A172 (cell line): ENCODE measurements at places on chromosomes 4 and X. TPM values are rescaled to one million over a fixed set of nuclear protein-coding genes. Genes with fewer than 3 reads are reported as not detected.

GRCh38 chr4:136784326-136784725 lies 748.0 kb downstream of the PCDH18 start:
- no peak for DNase-seq

GRCh38 chr4:187965726-187966125 lies 29.8 kb upstream of the ZFP42 start:
- DNase-seq, result no peak

DNA sequence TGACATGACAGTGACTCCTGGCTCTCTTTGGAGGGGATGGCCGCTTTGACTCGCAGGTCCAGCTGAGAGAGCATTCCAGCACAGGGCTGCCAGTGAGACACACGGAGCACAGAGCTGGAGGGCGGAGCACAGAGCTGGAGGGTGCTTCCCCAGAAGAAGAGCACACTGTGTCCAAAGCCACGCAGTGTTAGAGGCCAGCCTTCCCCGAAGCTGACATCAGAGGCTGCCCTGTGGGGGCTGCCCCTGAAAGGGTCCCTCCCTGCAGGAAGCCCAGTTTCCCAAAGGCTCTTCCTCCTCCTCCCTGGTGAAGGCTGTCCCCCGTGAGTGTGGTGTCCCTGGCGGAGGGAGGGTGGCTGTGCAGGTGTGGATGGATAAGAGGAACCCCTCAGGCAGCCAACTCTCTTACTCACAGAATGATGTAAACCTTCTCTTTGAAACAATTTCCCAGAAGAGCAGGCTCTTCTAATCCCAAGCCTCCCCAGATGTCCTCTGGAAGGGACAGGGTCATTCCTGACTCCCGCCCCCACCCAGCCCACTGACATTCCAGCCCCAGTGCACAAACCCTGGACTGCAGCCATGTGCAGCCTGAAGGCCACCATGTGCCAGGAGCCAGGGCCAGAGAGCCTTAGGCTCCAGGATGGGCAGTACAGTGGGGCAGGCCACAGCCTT lies 53.4 kb downstream of the PSAPL1 start:
- no peak for DNase-seq

The FAM114A1 gene
- 85.3 and 89.1 TPM in 2 replicates for total RNA-seq

DNA sequence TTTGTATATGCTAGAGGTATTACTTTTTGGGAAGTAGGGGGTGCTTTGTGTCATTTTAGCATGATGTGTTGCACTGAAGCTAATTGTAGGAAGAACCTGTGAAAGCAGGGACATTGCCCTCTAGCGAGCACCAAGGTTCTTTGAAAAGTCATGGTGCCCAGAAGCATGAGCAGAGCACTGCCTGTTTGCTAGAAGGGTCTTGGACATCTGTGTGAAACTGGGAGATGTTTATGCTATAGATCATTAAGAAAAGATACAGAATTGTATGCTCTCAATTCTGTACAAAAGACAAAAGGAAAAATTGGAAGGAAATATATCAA lies 14.7 kb downstream of the GRPR start:
- no peak for DNase-seq

The SULT1E1 gene
- total RNA-seq, result not detected in 2 replicates

- no peak for DNase-seq
These were observed 56.1 kb upstream of the TMEM131L start for GRCh38 chr4:153409924-153410501.

The TSPAN7 gene
- total RNA-seq, result 1.1 TPM in 1 of 2 replicates, not detected in the other

GRCh38 chr4:168197926-168198325 lies 105.6 kb downstream of the ANXA10 start:
- DNase-seq, result no peak

GRCh38 chrX:46433892-46434291 lies 111.3 kb downstream of the ZNF674 start:
- no peak for DNase-seq

- no peak for DNase-seq
These were observed 19.2 kb upstream of the TNIP3 start for GRCh38 chr4:121183361-121183760.

DNA sequence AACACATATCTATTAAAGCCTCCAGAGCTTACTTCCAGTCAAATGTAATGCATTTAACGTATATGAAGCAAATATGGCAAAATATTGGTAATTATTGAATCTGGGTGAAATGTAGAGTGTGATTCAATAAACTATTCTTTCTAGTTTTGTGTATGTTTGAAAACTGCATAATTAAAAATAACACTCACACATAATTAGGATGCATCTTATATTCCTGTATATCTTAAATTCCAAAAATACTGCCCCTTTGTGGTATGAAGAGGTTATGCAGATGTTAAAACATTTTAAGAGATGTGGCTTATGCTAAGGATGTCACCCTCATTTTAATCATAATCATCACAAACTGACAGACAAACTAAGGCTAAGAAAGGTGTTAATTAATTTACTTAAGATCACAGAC lies 182.9 kb downstream of the COX18 start:
- DNase-seq, result no peak

The PRRG1 gene
- total RNA-seq, result 16.9 and 18.0 TPM in 2 replicates

The GAGE13 gene
- 6.7 TPM in 1 of 2 replicates, not detected in the other for total RNA-seq

DNA sequence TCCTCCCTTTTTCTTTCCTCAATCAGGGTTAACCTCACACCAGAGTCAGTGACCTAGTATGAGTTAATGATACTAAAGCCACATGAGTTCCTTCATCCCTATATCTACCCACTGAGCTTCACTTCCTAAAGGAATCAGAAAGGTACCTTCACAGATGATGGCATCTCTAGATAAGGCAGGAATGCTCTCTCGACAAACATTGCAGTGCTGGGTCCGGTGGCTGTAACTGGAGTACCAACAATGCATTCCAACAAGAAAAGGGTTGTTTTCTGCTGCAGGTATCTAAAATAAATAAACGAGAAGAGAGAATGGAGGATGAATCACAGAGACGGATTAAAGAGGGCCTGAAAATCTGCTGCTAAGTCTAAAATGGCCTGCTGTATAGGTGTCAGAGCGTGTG lies 66.7 kb downstream of the DGKK start:
- DNase-seq, result no peak

GRCh38 chrX:46994096-46994495 lies 81.9 kb downstream of the JADE3 start:
- DNase-seq, result no peak

DNA sequence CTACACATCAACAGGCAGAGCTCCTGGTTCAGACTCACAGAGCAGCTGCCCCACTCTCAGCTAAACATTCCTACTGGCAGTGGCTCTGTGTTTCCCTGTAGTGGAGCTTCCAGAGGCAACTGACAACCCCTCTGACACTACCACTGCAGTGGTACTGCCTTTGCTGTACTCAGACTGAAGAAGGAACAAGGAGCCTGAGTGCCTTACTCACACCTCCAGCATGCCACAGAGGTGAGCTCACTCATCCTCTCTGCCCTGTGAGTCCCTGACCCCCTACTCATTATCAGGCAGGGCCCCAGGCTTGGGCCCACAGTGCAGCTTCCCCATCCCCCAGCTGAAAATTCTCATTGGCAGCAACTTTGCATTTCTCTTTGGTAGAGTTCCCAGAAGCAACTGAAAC lies 240.5 kb upstream of the POF1B start:
- no peak for DNase-seq

The RHOXF2B gene
- not detected in 2 replicates for total RNA-seq

The SCFD2 gene
- total RNA-seq, result 11.0 and 16.2 TPM in 2 replicates

GRCh38 chrX:130108647-130109428 lies 1.5 kb downstream of the ELF4 start:
- peak; percentile 26 for DNase-seq

DNA sequence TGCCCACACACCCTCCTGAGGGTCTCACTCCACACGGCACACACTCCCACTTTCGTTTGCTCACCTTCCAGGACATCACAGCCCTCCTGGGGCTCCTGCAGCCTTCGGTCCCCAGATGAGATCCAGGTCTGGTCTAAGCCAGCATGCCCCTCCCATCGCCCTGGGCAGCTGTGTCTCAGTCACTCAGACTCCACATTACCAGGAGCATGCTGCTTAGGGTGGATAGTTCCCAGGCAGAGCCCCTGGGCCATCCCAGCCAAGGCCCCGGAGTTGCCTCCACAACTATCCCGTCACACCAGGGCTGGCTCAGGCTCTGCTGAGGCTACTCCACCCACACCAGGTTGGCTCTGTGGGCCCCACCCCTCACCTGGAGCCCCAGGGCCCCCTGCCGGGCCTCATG lies 50.4 kb upstream of the PSAPL1 start:
- no peak for DNase-seq

The TLR10 gene
- total RNA-seq, result not detected in 2 replicates

- DNase-seq, result no peak
These were observed 21.4 kb downstream of the USO1 start for GRCh38 chr4:75745721-75746199.

The L1CAM gene
- total RNA-seq, result 77.7 and 94.0 TPM in 2 replicates

GRCh38 chrX:144612076-144612475 lies 635.2 kb upstream of the SPANXN1 start:
- DNase-seq, result no peak

The CXXC4 gene
- total RNA-seq, result 0.28 and 0.48 TPM in 2 replicates

- peak; percentile 82 for DNase-seq
These were observed 66.0 kb upstream of the C4orf54 start for GRCh38 chr4:99723612-99724011.

The USP17L21 gene
- total RNA-seq, result not detected in 2 replicates

GRCh38 chr4:61520681-61521160 lies 320.6 kb downstream of the ADGRL3 start:
- peak; percentile 32 for DNase-seq

DNA sequence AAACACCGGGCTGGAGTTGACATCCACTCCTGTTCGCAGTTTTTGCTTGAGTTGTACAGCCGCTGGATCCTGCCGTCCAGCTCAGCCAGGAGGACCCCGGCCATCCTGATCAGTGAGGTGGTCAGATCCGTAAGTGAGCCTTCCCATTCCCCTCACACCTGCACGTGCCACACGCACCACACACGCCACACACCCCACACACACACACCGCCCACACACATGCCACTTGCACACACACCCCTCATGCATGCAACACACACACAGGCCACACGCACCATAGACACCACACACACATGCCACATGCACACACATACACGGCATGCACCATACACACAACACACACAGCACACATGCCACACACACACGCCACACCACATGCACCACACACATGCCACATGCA lies 20.1 kb upstream of the MSANTD1 start:
- DNase-seq, result no peak

GRCh38 chrX:35149517-35149916 lies 206.9 kb downstream of the FAM47B start:
- DNase-seq, result no peak

The FRMD7 gene
- not detected in 2 replicates for total RNA-seq

DNA sequence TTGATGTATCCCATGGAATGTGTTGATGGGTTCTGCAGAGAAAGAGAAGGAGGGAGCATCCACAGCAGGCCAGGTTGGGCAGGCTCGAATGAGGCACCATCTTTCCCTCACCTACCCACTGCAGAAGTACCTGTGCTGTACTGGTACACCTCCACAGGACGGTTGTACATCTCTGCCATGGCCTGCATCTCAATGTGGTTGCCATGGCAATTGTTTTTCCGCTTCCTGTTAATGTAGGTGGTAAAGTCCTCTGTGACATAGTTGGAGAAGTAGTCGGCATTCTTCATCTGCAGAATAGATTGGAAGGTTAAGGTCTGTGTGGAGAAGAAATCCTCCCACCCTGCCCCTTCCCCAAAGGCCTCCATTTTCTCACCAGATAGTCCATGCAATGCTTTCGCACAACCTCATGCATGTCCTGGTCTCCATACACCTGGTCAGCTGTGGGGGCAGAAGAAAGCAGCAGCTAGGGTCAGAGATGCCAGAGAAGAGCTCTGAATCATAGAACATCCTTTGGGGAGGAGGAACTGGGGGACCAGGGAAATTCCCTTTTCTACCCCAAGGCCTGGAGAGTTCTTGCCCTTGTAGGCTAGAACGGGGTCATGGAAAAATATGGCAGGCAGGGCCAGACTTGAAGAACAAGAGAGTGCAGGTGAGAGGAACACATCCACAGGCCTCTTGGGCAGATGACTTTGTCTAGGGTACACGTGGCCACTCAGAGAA lies 15.9 kb upstream of the PIM2 start:
- DNase-seq, result no peak

GRCh38 chr4:150491132-150492049 lies 90.6 kb upstream of the MAB21L2 start:
- DNase-seq, result no peak

- no peak for DNase-seq
These were observed 317.3 kb upstream of the F9 start for GRCh38 chrX:139213241-139213709.

- DNase-seq, result no peak
These were observed 112.1 kb upstream of the NWD2 start for GRCh38 chr4:37132351-37132974.

- DNase-seq, result no peak
These were observed 84.9 kb downstream of the BCOR start for GRCh38 chrX:40012868-40013265.

- no peak for DNase-seq
These were observed 655.3 kb upstream of the FRG1 start for GRCh38 chr4:189285377-189285776.

The NWD2 gene
- not detected in 2 replicates for total RNA-seq

GRCh38 chr4:17763416-17763815 lies 18.0 kb downstream of the FAM184B start:
- no peak for DNase-seq

GRCh38 chr4:85548841-85549240 lies 73.9 kb downstream of the ARHGAP24 start:
- DNase-seq, result no peak

DNA sequence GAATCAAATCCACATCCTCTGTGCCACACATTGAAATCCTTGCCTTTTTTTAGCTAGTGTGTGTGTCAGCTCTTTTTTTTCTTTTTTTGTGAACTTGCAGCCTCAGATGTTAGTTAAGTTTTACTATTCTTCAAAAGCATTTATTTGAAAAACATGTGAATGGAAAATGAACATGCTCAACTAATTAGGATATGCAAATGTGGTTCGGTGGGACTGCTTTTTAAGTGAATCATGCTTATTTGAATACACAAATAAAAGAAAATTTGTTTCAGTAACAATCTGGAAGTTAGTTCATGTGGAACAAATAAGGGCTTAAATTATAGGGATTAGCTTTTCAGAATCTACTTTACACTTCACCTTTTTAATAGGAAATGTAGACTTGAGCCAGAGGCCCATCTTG lies 751.5 kb upstream of the FAM241A start:
- no peak for DNase-seq

The LANCL3 gene
- 0.47 and 0.62 TPM in 2 replicates for total RNA-seq

The AADAT gene
- total RNA-seq, result 3.0 and 5.6 TPM in 2 replicates

- no peak for DNase-seq
These were observed 1964.0 kb downstream of the PCDH7 start for GRCh38 chr4:32684160-32684559.

- no peak for DNase-seq
These were observed 147.4 kb downstream of the CDS1 start for GRCh38 chr4:84730375-84730774.

The CXCL5 gene
- total RNA-seq, result not detected in 2 replicates

- no peak for DNase-seq
These were observed 880.6 kb upstream of the INTU start for GRCh38 chr4:126752126-126752525.

- DNase-seq, result no peak
These were observed 573.6 kb downstream of the ADGRL3 start for GRCh38 chr4:61773655-61774245.
